Activated CD4-positive, alpha-beta T cell treated with anti-CD3 and anti-CD28 coated beads, Interleukin-2, amount 10 ng/mL, durations not matched to agents 7 days and 5 days (primary cell): ENCODE measurements at places on chromosomes 2 and 18.
A peak's percentile ranks its signal among the peaks of the same experiment; 100 is the strongest.

DNA sequence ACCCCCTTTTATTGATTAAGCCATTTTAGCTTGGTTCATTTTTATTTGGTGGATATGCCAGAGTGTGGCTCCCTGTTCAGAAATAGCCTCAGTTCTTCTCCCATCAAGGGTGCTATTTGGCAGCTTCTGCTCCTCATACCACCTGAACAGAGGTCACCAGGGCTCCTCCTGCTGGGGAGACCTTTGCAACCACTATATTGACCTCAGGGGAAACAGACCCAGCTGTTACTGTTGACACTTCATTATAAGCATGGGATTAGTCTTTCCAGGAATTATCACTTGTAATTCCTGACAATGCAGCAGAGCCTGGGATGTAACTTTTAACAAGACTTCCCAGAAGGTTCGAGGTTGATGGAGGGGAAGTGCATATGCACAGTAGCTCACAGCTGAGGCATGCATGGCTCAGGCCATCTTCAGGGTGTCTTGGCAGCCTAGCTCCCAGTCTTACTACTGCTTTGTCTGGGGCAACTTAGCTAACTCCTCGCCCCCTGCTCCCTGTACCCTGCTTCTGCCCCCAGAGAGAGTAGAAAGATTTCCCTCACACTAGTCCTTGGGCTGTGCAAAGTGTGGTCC lies 239.4 kb upstream of the SPRED2 start:
- no peaks in the 10 kb centered on the region for H3K4me1 ChIP-seq
- DNase-seq, result no peak
- no peak overlapping the region for H3K27ac ChIP-seq
- no peaks in the 10 kb centered on the region for H3K36me3 ChIP-seq

DNA sequence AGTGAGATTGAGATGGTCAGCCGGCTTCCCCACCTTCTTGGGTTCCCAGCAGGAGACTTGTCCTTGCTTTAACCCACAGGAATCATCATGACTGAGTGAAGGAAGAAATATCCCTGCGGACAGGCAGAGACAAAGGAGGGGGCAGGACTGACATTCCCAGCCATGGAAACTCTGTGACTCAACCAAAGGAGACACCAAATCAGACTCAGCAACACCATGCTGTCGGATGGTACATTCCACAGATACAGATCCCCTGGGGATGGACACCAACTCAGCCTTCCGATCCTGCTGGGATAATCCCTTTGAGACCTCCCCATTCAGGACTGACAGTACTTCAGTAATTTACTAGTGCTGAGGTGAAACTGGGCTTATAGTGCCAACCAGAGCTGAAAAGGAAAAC lies 518.3 kb downstream of the XIRP2 start:
- H3K4me3 ChIP-seq, result no peak overlapping the region
- DNase-seq, result no peak
- no peak overlapping the region for H3K27ac ChIP-seq
- H3K27me3 ChIP-seq, result no peaks in the 10 kb centered on the region

GRCh38 chr18:58915006-58915799 lies 50.5 kb downstream of the ZNF532 start:
- H3K4me3 ChIP-seq, result no peak overlapping the region
- no peak overlapping the region for H3K27ac ChIP-seq
- H3K36me3 ChIP-seq, result no peaks in the 10 kb centered on the region

- H3K4me1 ChIP-seq, result peaks cover 2% of the 10 kb centered on the region
- H3K27me3 ChIP-seq, result no peaks in the 10 kb centered on the region
- no peak overlapping the region for H3K4me3 ChIP-seq
- no peak overlapping the region for H3K27ac ChIP-seq
- no peak for DNase-seq
- peaks cover under 1% of the 10 kb centered on the region for H3K36me3 ChIP-seq
Observed at GRCh38 chr2:24856791-24857211, 63.2 kb downstream of the ADCY3 start.

- no peaks in the 10 kb centered on the region for H3K4me1 ChIP-seq
- H3K4me3 ChIP-seq, result no peak overlapping the region
- H3K27me3 ChIP-seq, result no peaks in the 10 kb centered on the region
- H3K36me3 ChIP-seq, result no peaks in the 10 kb centered on the region
- no peak overlapping the region for H3K27ac ChIP-seq
Observed at GRCh38 chr2:223086370-223086981, 34.5 kb downstream of the KCNE4 start.

DNA sequence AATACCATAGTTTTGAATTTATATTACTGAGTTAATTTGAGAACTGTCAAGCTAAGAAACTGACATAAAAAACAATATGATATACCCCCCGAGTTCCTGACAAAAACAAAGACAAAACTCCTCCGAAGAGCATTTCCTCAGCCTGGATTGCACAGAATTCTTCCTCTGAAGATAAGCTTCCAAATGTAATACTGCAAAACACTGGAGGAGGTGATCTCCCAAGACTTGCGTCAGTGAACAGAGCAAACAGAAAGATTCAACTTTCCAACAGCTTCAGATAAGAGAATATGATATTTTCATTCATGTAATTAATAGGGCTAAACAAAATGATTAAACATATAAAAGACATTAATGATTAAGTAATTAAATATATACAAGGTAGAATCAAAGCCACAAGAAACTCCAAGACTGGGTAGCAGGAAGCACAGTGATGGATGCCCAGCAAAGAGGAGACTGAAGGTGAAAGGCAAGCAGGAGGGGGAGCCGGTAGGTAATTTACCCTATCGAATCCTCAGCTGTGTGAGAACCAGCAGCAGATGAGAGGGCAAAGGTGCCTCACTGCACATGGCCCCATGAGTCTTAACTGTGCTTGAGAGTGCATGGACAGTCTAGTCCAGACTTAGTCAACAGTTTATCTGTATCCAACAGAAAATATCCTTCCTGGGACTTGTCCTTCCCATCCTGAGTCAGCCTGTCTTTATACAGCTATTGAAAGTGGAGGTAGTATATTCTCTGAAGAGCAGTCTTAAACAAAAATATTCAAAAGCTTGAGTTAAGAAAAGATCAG lies 18.3 kb upstream of the SERPINB3 start:
- H3K36me3 ChIP-seq, result no peaks in the 10 kb centered on the region
- peaks cover 2% of the 10 kb centered on the region for H3K27me3 ChIP-seq
- no peaks in the 10 kb centered on the region for H3K4me1 ChIP-seq

- no peak overlapping the region for H3K27ac ChIP-seq
- no peak for DNase-seq
- H3K27me3 ChIP-seq, result no peaks in the 10 kb centered on the region
- no peak overlapping the region for H3K4me3 ChIP-seq
Observed at GRCh38 chr2:60972889-60973656, 44.4 kb upstream of the PEX13 start.

- no peaks in the 10 kb centered on the region for H3K36me3 ChIP-seq
- H3K27me3 ChIP-seq, result peaks cover 4% of the 10 kb centered on the region
- H3K4me1 ChIP-seq, result no peaks in the 10 kb centered on the region
- no peak for DNase-seq
- no peak overlapping the region for H3K27ac ChIP-seq
Observed at GRCh38 chr2:136637402-136637801, 127.9 kb upstream of the THSD7B start.

GRCh38 chr18:35696307-35696706 lies 114.8 kb downstream of the GALNT1 start:
- H3K36me3 ChIP-seq, result peaks cover 4% of the 10 kb centered on the region
- no peaks in the 10 kb centered on the region for H3K4me1 ChIP-seq
- DNase-seq, result no peak
- H3K27me3 ChIP-seq, result no peaks in the 10 kb centered on the region

- peaks cover 6% of the 10 kb centered on the region for H3K36me3 ChIP-seq
- no peak overlapping the region for H3K4me3 ChIP-seq
- H3K27ac ChIP-seq, result no peak overlapping the region
Observed at GRCh38 chr2:203891474-203891873, 23.9 kb downstream of the CTLA4 start.

GRCh38 chr18:7349181-7349837 lies 118.4 kb downstream of the LRRC30 start:
- no peaks in the 10 kb centered on the region for H3K36me3 ChIP-seq
- H3K27me3 ChIP-seq, result no peaks in the 10 kb centered on the region
- H3K27ac ChIP-seq, result no peak overlapping the region
- no peaks in the 10 kb centered on the region for H3K4me1 ChIP-seq
- no peak overlapping the region for H3K4me3 ChIP-seq
- no peak for DNase-seq

DNA sequence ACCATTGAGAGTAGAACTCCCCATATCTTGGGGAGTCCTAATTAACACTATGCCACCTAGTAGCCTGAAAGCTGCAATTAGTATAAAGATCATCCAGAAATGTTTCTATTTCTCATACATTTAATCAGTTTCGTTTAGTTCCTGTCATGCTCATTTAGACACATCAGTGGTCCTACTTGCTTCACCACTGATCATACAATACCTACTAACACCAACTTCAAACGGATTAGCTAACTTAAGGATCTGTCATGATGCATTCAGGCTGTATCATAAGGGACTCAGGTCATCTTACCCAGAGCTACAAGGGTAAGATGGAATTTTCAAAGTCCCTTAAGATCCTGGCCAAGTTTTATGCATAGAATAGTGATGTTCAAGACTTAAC lies 6.8 kb downstream of the SRSF7 start:
- no peak for DNase-seq
- peak overlapping the region; percentile 43 for H3K27ac ChIP-seq
- no peaks in the 10 kb centered on the region for H3K27me3 ChIP-seq
- H3K4me1 ChIP-seq, result peaks cover 73% of the 10 kb centered on the region

DNA sequence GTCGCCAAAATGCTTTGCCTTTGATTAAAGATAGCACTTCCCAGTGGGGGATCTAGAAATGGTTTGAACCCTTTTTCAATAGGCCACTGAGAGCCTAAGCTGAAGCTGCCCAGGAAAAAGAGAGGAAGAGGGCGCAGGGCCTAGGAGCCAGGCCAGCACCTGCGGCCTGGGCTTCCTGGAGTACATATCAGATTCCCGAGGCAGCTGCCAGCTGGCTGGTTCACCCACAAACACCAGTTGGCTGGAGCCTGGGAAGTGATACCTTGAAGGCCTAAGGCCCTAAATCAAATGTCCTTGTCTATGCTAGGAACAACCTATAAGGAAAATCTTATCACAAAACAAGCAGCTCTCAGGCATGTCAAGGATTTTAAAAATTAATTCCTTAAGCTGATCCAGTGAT lies 37.1 kb downstream of the ANKRD44 start:
- no peak for DNase-seq
- H3K36me3 ChIP-seq, result peaks cover 38% of the 10 kb centered on the region
- peak overlapping the region; percentile 50 for H3K27ac ChIP-seq
- H3K27me3 ChIP-seq, result no peaks in the 10 kb centered on the region
- no peak overlapping the region for H3K4me3 ChIP-seq
- peaks cover 78% of the 10 kb centered on the region for H3K4me1 ChIP-seq

DNA sequence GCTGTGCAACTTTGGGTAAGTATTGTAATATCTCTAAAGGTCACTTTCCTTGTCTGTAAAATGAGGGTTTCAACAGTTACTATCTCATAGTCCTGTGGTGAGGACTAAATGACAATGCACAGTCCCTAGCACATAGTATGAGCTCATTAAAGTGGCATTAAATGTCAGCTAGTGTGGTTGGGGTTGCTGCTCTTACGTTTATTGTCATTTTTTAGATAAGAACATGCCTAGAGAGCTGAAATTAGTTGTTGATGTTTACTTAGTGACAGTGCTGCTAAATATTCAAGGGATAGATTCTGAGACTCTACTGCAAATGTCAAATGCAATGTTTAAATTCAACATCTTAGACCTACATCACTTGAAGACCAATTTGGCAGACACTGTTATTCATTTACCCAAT lies 356.1 kb upstream of the ETAA1 start:
- H3K27me3 ChIP-seq, result no peaks in the 10 kb centered on the region
- no peaks in the 10 kb centered on the region for H3K36me3 ChIP-seq
- H3K4me1 ChIP-seq, result no peaks in the 10 kb centered on the region
- H3K4me3 ChIP-seq, result no peak overlapping the region

GRCh38 chr2:239158641-239159475 lies 242.0 kb downstream of the HDAC4 start:
- H3K36me3 ChIP-seq, result peaks cover 74% of the 10 kb centered on the region
- H3K4me3 ChIP-seq, result no peak overlapping the region
- no peak overlapping the region for H3K27ac ChIP-seq
- DNase-seq, result no peak
- no peaks in the 10 kb centered on the region for H3K27me3 ChIP-seq

DNA sequence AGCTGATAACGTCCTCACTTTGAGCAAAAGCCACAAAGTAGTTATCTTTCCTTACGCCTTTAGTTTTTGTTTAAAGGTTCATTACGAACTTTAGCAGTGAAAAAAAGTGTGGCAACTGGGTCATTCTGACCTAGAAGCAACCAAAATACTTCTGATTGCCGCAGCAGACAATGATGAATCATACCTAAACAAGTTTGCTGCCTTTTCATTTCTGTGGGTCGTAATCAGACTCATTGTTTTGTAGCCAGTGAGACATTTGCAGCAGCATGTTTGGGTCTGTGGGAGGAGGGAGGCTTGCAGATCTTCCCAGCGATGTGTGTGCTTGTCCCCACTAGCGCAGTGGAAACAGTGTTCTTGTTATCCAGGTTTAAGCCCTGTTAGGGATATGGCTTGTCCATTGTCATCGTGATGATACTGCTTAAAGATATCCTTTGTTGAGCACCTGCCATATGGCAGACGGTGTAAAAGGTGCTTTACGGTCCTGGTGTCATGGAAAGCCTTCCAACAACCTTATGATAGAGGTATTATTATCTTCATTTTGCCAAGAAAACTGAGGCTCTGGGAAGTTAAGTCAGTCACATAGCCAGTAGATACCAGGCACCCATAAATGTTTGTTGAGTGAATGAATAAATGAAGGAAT lies 1.3 kb upstream of the GREB1 start:
- no peak overlapping the region for H3K4me3 ChIP-seq
- no peaks in the 10 kb centered on the region for H3K36me3 ChIP-seq
- no peak for DNase-seq

GRCh38 chr2:223046470-223047040 lies 5.4 kb upstream of the KCNE4 start:
- H3K27me3 ChIP-seq, result no peaks in the 10 kb centered on the region
- H3K4me3 ChIP-seq, result no peak overlapping the region
- H3K27ac ChIP-seq, result no peak overlapping the region
- no peak for DNase-seq
- H3K4me1 ChIP-seq, result no peaks in the 10 kb centered on the region

- H3K27ac ChIP-seq, result no peak overlapping the region
- peaks cover 2% of the 10 kb centered on the region for H3K36me3 ChIP-seq
- H3K4me3 ChIP-seq, result no peak overlapping the region
Observed at GRCh38 chr2:143802242-143802641, 673.0 kb downstream of the ARHGAP15 start.

- DNase-seq, result no peak
- no peak overlapping the region for H3K4me3 ChIP-seq
- H3K4me1 ChIP-seq, result peaks cover 6% of the 10 kb centered on the region
- no peaks in the 10 kb centered on the region for H3K36me3 ChIP-seq
Observed at GRCh38 chr18:48294899-48295585, 114.1 kb downstream of the ZBTB7C start.

GRCh38 chr2:151855111-151855510 lies 26.9 kb upstream of the ARL5A start:
- no peak for DNase-seq
- no peak overlapping the region for H3K4me3 ChIP-seq
- no peaks in the 10 kb centered on the region for H3K36me3 ChIP-seq
- no peaks in the 10 kb centered on the region for H3K4me1 ChIP-seq
